Activated naive CD4-positive, alpha-beta T cell treated with anti-CD3 and anti-CD28 coated beads for 36 hours (primary cell): ENCODE measurements at places on chromosomes 7 and 10. TPM values are rescaled to one million over a fixed set of nuclear protein-coding genes. Genes with fewer than 3 reads are reported as not detected.

Gene UNCX
- not detected for total RNA-seq

DNA sequence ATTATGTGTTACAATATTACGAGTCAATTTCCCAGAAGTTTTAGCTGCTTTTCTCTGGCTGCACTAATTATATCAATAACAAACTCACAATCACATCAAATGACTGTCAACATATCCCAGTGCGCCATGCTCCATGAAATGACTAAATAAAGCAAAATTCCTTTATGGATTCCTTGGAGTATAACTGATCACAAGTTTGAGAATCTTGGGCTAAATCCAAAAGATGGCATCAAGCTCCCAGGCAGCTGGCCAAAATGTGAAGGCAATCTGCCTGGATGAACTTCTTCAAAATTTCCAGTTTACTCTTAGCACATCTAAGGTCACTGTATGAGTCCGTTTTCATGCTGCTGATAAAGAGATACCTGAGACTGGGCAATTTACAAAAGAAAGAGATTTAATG lies 210.8 kb downstream of the CCSER2 start:
- no peak for DNase-seq

Gene BLNK
- not detected for total RNA-seq

Gene GIMAP5
- 32.1 TPM for total RNA-seq

Gene ZNF365
- total RNA-seq = 0.10 TPM

Gene MEIG1
- total RNA-seq = 0.81 TPM

Gene RTKN2
- total RNA-seq = 5.4 TPM

DNA sequence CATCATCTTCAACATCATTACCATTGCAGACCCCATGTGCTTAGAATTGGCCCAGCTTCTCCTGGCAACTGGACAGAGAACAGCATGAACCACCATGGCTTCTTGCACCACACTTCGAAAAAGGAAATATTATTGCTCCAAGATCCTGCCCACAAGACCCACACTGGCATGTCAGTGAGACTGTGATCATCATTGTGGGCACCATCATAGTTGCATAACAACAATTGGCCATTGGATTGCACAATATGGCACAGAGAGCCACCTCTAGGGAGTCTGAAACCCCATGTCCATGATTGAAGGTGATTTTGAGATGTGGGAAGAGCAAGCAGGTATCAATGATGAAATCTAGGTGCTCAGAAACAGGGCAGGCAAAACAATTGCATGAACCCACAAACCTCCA lies 918.9 kb downstream of the GRID1 start:
- no peak for DNase-seq

GRCh38 chr10:121753726-121754476 lies 155.7 kb upstream of the FGFR2 start:
- DNase-seq = peak; percentile 24
